ENCODE measurements at places on chromosomes 16 and 17. TPM values are rescaled to one million over a fixed set of nuclear protein-coding genes. Genes with fewer than 3 reads are reported as not detected.

Gene ABCC3
- 18.1 TPM for total RNA-seq

Gene BCL6B
- 0.53 TPM for total RNA-seq

Gene PIP4K2B
- total RNA-seq = 46.8 TPM

Gene CNOT1
- total RNA-seq = 127 TPM

Gene CCL17
- total RNA-seq = not detected

Gene NPIPA5
- total RNA-seq = not detected

Gene DCTPP1
- total RNA-seq = 33.8 TPM

Gene NPIPA1
- 31.7 TPM for total RNA-seq

Gene SPNS3
- total RNA-seq = 0.17 TPM

Gene IST1
- 216 TPM for total RNA-seq

Gene HSD11B2
- 1.6 TPM for total RNA-seq

Gene ABCA10
- 1.5 TPM for total RNA-seq

Gene SLC38A10
- 71.3 TPM for total RNA-seq

Gene RND2
- total RNA-seq = 6.3 TPM

Gene TBX2
- 17.9 TPM for total RNA-seq

Gene UTS2R
- not detected for total RNA-seq

Gene TSNAXIP1
- 3.1 TPM for total RNA-seq

Gene GLP2R
- total RNA-seq = 3.3 TPM

Measured in hepatocyte (in vitro differentiated cells).